Activated naive CD8-positive, alpha-beta T cell treated with anti-CD3 and anti-CD28 coated beads, Interleukin-2, amount 10 ng/mL, durations not matched to agents 7 days and 5 days (primary cell): ENCODE measurements at places on chromosomes 12 and 14. TPM values are rescaled to one million over a fixed set of nuclear protein-coding genes. Genes with fewer than 3 reads are reported as not detected.

DNA sequence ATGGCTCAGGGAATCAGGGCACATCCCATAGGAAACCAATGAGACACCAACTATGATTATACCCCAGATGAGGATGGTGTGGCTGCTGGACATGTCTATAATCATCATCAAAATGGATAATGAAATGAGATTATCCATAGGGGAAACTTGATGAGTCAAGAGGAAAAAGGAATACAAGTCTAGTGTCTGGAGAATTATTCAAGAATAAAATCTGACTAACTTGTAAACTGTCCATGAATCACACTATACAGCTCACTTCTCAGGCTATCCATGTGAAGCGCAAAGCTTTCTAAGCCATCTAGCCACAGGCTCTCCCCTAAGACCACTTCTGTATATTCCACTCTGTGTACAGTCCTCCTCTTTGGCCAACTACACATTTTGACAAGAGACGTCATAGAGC is 52.5 kb downstream of the DUSP16 start:
- H3K27me3 ChIP-seq: no peaks in the 10 kb centered on the region
- no peak overlapping the region for H3K4me3 ChIP-seq
- peaks cover 14% of the 10 kb centered on the region for H3K36me3 ChIP-seq
- peaks cover 9% of the 10 kb centered on the region for H3K4me1 ChIP-seq
- DNase-seq: no peak

DNA sequence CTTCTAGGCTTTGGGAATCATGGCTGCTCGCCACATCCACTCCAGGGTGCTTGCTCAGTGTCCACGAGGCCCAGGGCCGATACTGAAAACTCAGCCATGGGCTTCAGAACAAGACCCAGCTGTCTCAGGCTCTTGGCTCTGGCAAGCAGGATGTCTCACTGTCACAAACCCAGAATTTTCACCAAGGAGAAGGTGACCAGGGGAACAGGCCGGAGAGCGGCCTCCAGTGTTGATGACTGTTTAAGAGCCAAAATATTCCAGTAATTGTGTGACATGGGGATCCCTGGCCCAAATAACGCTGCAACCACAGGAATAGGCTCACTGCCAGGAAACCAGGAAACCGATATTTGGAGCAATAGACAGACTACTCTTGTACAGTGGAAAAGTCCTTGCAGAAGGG is 9.8 kb upstream of the SERPINA5 start:
- no peak for DNase-seq
- H3K4me3 ChIP-seq: no peak overlapping the region
- H3K27ac ChIP-seq: no peak overlapping the region
- no peaks in the 10 kb centered on the region for H3K4me1 ChIP-seq
- H3K27me3 ChIP-seq: no peaks in the 10 kb centered on the region
- no peaks in the 10 kb centered on the region for H3K36me3 ChIP-seq

GRCh38 chr12:111532751-111533150 is 66.4 kb downstream of the ATXN2 start:
- no peak for DNase-seq
- peaks cover 5% of the 10 kb centered on the region for H3K4me1 ChIP-seq
- no peak overlapping the region for H3K27ac ChIP-seq
- H3K36me3 ChIP-seq: peaks cover 8% of the 10 kb centered on the region
- H3K27me3 ChIP-seq: no peaks in the 10 kb centered on the region

GRCh38 chr12:105382771-105383622 is 52.5 kb downstream of the C12orf75 start:
- no peak for DNase-seq
- peaks cover 2% of the 10 kb centered on the region for H3K36me3 ChIP-seq
- H3K27me3 ChIP-seq: no peaks in the 10 kb centered on the region
- no peaks in the 10 kb centered on the region for H3K4me1 ChIP-seq
- no peak overlapping the region for H3K4me3 ChIP-seq
- H3K27ac ChIP-seq: no peak overlapping the region

DNA sequence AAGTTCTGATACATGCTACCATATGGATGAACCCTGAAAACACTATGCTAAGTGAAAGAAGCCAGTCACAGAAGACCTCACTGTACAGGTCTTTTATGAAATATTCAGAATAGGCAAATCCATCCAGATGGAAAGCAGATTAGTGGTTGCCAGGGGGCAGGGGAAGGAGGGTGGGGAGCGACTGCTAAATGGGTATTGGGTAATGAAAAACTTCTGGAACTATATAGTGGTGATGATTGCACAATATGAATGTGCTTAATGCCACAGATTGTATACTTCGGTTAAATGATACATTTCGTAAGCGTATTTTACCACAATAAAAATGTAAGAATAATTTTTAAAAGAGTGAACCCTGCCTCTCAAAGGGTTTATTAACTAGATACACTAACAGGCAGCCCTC is 11.8 kb upstream of the KSR2 start:
- H3K4me1 ChIP-seq: no peaks in the 10 kb centered on the region
- DNase-seq: no peak
- H3K4me3 ChIP-seq: no peak overlapping the region
- H3K27ac ChIP-seq: no peak overlapping the region
- H3K36me3 ChIP-seq: no peaks in the 10 kb centered on the region

DNA sequence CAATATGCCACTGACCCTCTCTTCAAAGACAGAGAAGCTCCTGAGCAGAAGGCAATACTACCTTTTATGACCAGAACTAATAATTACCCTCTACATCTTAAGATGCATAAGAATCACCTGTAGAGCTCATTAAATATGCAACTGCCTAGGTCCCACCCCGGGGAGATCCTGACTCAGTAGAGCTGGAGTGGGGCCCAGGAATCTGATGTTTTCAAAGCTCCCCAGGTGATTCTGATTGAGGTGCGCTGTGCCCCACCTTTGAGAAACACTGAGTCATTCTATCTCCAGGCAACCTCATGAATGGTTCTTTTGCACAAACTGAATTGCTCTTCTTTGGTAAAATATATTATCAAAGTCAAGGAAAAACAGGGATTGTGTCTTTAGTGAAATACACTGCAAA is 149.3 kb upstream of the BMP4 start:
- H3K27ac ChIP-seq: no peak overlapping the region
- H3K27me3 ChIP-seq: no peaks in the 10 kb centered on the region
- no peak overlapping the region for H3K4me3 ChIP-seq
- no peaks in the 10 kb centered on the region for H3K4me1 ChIP-seq

- no peaks in the 10 kb centered on the region for H3K27me3 ChIP-seq
- H3K27ac ChIP-seq: no peak overlapping the region
- no peak for DNase-seq
- H3K4me3 ChIP-seq: no peak overlapping the region
Measured at GRCh38 chr14:62369919-62370560, 607.8 kb downstream of the SNAPC1 start.

DNA sequence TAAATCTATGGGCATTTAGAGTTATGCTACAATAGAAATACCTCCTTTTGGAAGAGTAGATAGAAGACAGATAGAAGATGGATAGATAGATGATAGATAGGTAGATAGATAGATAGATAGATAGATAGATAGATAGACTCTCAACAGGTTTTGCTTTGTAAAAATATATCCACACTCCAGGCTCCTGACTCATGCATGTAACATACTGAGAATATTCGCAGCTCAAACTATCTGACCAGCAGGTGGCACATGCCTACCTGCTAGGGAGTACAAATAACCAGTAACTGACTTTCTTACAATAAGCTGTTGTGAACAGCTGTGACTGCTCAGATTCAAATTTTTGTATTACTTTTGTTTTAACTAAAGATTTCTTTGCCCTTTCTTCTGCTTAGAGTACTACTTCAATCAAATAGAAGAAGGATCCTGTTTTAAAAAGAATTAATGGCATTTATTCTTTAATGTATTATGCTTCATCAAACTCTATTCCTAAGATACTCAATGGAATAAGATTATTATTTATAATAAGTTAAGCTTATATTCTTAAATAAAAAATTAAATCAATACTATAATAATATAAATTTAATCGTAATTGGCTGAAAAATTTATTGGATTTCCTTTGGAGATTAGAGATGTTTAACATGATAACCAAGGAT is 15.8 kb upstream of the CPNE8 start:
- H3K4me3 ChIP-seq: no peak overlapping the region
- DNase-seq: no peak
- no peak overlapping the region for H3K27ac ChIP-seq
- no peaks in the 10 kb centered on the region for H3K36me3 ChIP-seq

DNA sequence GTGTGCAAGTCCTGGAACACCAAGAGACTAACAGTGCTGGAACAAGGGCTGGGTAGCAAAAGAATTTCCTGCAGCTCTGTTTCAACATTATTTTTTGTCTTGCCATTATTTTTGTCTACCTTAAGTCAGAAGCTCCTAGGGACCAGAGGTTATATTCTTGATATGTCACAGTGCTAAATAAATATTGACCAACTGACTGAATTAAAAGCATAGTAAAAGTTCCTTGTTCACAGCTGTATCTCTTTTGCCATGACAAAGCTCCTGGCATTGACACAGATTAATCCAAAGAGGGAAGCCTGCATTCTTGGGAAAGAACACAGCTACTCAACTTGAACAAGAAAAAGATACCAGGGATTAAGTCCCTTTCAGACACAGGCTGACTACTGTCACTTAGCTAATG is 136.5 kb downstream of the SPTSSA start:
- H3K27me3 ChIP-seq: no peaks in the 10 kb centered on the region
- H3K4me3 ChIP-seq: no peak overlapping the region
- no peak for DNase-seq
- H3K4me1 ChIP-seq: no peaks in the 10 kb centered on the region

GRCh38 chr12:28140404-28140803 is 49.9 kb upstream of the CCDC91 start:
- no peak overlapping the region for H3K27ac ChIP-seq
- no peaks in the 10 kb centered on the region for H3K36me3 ChIP-seq
- no peak overlapping the region for H3K4me3 ChIP-seq

GRCh38 chr14:91246051-91246852 is 1.7 kb upstream of the GPR68 start:
- H3K27ac ChIP-seq: peak overlapping the region; percentile 90
- H3K4me3 ChIP-seq: peak overlapping the region; percentile 88
- peaks cover 78% of the 10 kb centered on the region for H3K4me1 ChIP-seq
- H3K36me3 ChIP-seq: peaks cover 57% of the 10 kb centered on the region
- no peaks in the 10 kb centered on the region for H3K27me3 ChIP-seq

DNA sequence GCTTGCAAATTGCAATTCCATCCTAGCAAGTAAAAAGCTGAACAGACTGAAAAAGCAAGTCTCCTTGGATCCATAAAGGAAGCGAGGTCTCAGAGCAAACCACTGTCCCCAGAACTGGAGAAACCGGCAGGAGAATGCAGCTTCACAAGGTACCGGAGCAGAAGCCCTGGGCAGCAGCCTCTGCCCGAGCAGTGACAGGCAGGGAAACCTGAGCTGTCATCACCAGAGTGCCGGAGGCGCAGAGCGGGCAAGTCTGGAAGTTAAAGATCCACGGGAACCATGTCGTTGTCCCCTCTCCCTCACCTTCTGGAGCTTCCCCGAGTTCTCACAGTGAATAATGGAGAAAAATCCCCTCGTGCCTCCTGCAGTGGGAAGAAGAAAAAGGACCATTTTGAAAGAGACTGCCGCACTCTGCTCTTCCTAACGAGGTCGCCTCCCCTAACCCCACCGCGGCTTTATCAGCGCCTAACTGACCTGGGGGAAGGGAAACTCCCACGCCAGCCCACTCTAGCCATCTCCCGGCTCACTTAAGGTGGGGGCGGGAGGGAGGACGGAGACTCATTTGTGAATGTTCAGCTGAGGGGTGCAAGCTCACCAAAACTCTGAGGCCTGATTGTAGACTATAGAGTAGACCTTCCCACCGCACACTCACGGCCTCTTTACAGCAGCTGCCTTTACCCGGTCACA is 27.8 kb downstream of the FBXL14 start:
- no peaks in the 10 kb centered on the region for H3K36me3 ChIP-seq
- H3K27me3 ChIP-seq: peaks cover 6% of the 10 kb centered on the region
- no peaks in the 10 kb centered on the region for H3K4me1 ChIP-seq
- no peak for DNase-seq

- no peaks in the 10 kb centered on the region for H3K27me3 ChIP-seq
- H3K27ac ChIP-seq: no peak overlapping the region
Measured at GRCh38 chr14:100293497-100294212, 12.6 kb downstream of the SLC25A29 start.

- no peak overlapping the region for H3K27ac ChIP-seq
- peaks cover 31% of the 10 kb centered on the region for H3K36me3 ChIP-seq
- H3K27me3 ChIP-seq: no peaks in the 10 kb centered on the region
- H3K4me1 ChIP-seq: peaks cover 26% of the 10 kb centered on the region
- H3K4me3 ChIP-seq: no peak overlapping the region
- no peak for DNase-seq
Measured at GRCh38 chr14:95489214-95490137, 27.0 kb downstream of the SYNE3 start.

- H3K36me3 ChIP-seq: peaks cover 15% of the 10 kb centered on the region
- no peak overlapping the region for H3K27ac ChIP-seq
- no peak for DNase-seq
- no peak overlapping the region for H3K4me3 ChIP-seq
- H3K4me1 ChIP-seq: peaks cover 16% of the 10 kb centered on the region
Measured at GRCh38 chr12:121139286-121139685, 6.6 kb downstream of the P2RX7 start.

DNA sequence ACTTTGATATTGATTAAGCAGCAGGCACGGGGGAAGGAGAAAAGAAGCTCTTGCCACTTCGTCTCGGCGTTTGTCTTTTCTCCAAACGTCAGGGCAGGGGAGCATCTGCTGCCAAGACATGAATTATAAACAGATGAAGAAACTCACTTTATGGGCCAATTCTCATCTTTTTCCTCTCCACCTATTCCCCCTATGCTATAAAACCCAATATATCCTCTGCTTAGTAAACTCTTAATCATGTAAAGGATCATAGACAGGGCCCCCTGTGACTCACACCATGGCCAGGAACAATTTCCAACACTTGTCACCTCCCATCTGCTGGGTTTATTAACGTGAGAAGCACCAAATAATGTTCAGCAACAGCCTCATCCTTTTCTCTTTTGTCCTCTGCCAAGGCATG is 1092.1 kb upstream of the TMEM132C start:
- H3K27ac ChIP-seq: no peak overlapping the region
- no peaks in the 10 kb centered on the region for H3K36me3 ChIP-seq

GRCh38 chr12:111838353-111838752 is 3.7 kb upstream of the MAPKAPK5 start:
- peaks cover 27% of the 10 kb centered on the region for H3K4me1 ChIP-seq
- no peaks in the 10 kb centered on the region for H3K27me3 ChIP-seq

DNA sequence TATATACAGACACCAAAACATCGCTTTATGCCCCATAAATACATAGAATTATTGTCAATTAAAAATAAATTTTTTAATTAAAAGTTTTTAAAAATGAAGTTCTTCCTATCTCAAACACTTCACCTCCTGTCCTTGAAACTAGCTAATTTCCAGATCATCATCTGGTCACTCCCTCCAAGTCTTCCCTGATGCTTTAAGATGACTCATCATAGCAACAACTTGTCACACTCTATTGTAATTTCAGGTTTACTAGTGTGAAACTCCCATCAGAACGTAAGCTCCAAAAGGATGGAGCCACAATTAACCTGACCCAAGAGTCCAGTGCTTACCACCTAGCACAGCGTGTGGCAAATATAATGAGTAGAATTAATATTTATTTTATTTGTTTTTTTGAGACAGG is 16.3 kb downstream of the GXYLT1 start:
- peaks cover 3% of the 10 kb centered on the region for H3K4me1 ChIP-seq
- no peak overlapping the region for H3K27ac ChIP-seq
- peaks cover 3% of the 10 kb centered on the region for H3K36me3 ChIP-seq
- no peaks in the 10 kb centered on the region for H3K27me3 ChIP-seq
- no peak overlapping the region for H3K4me3 ChIP-seq
- DNase-seq: no peak

The KRT75 gene
- not detected for total RNA-seq

The HHIPL1 gene
- 0.17 TPM for total RNA-seq

The TMEM117 gene
- 0.58 TPM for total RNA-seq

The ASCL1 gene
- total RNA-seq: not detected

The ASIC1 gene
- 31.3 TPM for total RNA-seq

The TRPV4 gene
- not detected for total RNA-seq

The ZBTB25 gene
- 55.3 TPM for total RNA-seq

The NINJ2 gene
- total RNA-seq: 5.4 TPM

The TSPAN11 gene
- total RNA-seq: not detected

The PRKAG1 gene
- total RNA-seq: 50.0 TPM

The TCL1B gene
- total RNA-seq: not detected

The B4GALNT1 gene
- 0.80 TPM for total RNA-seq
